Activated naive CD4-positive, alpha-beta T cell treated with anti-CD3 and anti-CD28 coated beads for 36 hours (primary cell): ENCODE measurements at places on chromosomes 13 and 19. TPM values are rescaled to one million over a fixed set of nuclear protein-coding genes. Genes with fewer than 3 reads are reported as not detected.
A peak's percentile ranks its signal among the peaks of the same experiment; 100 is the strongest.

DNA sequence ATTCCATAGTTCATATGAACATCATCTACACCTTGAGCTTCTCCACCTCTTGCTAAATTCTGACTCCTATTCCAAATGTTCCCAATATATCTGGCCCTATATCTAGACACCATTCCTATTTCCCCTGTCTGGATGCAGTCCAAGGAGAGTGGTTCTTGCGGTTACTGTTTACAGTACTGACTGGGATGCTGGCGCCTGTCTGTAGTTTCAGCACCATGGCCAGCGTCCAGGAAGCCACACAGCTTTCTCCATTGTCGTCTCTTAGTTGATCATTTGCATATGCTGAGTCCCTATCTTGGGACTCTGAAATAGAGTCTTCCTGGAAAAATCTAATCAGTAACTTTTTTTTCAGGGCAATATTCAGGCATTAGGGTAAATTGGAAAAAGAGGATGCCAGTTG, 14.9 kb downstream of the LAIR2 start:
- H3K27ac ChIP-seq = no peak overlapping the region
- H3K4me3 ChIP-seq = no peak overlapping the region
- peaks cover 42% of the 10 kb centered on the region for H3K4me1 ChIP-seq
- no peaks in the 10 kb centered on the region for H3K36me3 ChIP-seq
- peak; percentile 84 for DNase-seq

- H3K36me3 ChIP-seq = peaks cover 40% of the 10 kb centered on the region
- H3K4me1 ChIP-seq = peaks cover 16% of the 10 kb centered on the region
- no peak overlapping the region for H3K4me3 ChIP-seq
- H3K27me3 ChIP-seq = no peaks in the 10 kb centered on the region
- no peak overlapping the region for H3K27ac ChIP-seq
Observed at GRCh38 chr13:100658363-100658762, 16.2 kb downstream of the TMTC4 start.

DNA sequence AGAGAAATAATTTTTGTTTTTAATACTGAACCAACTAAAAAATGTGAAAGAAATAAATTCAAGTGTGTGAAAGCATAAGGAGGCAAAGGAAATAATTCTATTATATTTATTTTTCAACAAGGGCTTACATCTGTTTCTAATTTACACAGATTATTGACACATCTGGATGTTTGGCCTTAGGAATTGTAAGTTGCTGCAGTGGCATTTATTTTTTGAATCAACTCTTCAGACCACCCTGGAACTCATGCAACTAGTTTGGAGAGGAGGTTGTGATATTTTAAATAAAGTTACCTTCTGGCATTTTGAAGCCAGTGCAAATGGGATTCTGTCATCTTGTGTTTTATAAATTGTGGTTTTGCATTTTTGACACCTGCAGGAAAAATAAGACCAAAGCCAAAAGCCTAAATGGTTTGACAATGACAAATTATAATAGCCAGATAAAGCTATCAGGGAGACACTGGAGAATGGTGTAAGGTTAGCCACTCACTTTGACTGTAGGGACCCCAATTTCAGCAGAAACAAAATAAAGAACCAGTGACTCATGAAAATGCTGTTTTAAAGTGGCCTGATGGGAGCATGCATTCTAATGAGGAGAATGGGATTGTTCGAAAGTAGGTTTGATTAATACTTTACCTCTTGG, 192.9 kb downstream of the KLF5 start:
- no peaks in the 10 kb centered on the region for H3K36me3 ChIP-seq
- H3K4me1 ChIP-seq = no peaks in the 10 kb centered on the region
- H3K27ac ChIP-seq = no peak overlapping the region
- no peak for DNase-seq
- no peak overlapping the region for H3K4me3 ChIP-seq
- H3K27me3 ChIP-seq = no peaks in the 10 kb centered on the region

DNA sequence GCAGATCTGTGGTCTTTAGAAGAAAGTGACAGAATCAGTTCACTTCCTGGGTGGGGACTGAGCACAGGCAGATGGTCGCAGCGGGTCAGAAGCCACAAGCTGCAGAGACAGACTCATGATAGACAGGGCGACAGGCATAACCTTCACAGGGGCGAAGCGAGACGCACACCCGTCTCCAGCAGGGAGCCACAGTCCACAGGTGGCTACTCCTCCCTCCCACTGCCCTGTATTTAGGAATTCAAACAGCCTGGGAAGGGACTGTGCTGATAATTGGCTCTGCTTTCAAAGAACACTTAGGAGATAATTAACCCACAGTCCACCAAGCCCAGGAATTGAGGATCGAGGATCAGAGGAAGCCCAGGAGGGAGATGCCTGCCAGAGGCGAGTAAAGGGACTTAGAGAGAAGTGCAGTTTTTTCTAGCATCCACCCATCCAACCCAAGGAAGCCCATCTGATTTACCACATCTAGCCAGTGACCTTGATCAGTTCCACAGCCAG, 23.2 kb downstream of the RFX2 start:
- no peaks in the 10 kb centered on the region for H3K36me3 ChIP-seq
- H3K4me1 ChIP-seq = peaks cover 19% of the 10 kb centered on the region
- peak overlapping the region; percentile 54 for H3K4me3 ChIP-seq
- no peak overlapping the region for H3K27ac ChIP-seq

DNA sequence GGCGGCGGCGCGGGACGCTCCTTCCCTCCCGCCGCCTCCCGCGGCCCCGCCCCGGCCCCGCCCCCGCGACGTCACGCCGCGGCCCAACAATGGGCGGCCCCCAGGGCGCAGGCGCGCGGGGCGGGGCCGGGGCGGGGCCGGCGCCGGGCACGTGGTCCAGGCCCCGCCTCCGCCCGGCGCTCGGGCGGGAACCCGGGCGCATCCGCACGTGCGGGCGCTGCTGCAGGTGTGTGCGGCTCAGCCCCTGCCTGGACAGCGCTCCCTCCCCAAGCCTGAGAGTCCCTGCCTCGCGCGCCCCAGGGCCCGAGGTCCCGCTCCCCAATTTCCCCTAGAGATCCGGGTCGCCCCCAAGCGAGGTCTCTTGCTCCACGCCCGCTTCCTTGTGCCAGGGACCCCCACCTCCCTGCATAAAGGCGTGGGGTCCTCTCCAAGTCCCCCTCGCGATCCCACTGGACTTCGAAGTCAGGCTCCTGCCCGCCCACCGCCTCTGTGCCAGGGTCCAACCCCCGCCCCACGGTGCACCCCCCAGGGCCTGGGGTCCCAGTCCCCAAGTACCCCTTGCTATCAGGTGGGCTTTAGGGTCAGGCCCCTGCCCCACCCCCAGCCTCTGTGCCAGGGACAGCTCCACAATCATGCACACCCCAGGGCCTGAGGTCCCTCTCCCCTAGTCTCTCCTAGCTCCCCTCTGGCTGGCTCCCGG, at the start of gene MEX3D:
MEX3D (minus strand) TSS at position 6 of the 700 bp plus-strand sequence. CDS start 267 bp downstream, outside the sequence.
- H3K27me3 ChIP-seq = no peaks in the 10 kb centered on the region
- H3K4me3 ChIP-seq = peak within 1 kb of the TSS; percentile 48
- peak; percentile 79 for DNase-seq
- H3K4me1 ChIP-seq = no peaks in the 10 kb centered on the region
- H3K27ac ChIP-seq = no peak within 1 kb of the TSS

DNA sequence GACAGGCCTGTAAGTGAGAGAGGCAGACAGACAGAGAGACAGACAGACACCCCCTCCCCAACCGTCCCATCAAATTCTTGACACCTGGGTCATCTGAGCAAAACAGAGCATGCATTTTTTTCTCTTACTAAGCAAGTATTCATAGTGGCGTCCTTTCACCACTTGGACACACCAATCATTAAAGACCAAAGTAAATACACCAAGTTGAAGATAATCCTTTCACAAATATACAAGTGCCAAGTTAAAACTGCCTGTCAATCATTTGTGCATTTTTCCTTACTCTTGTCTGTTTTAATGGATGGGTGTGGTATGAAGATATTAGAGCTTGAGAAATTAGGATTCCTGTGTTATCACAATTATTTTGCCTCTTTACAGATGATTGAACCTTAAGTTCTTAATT, 337.3 kb downstream of the ATP8A2 start:
- H3K4me3 ChIP-seq = no peak overlapping the region
- H3K27ac ChIP-seq = no peak overlapping the region
- H3K4me1 ChIP-seq = no peaks in the 10 kb centered on the region
- no peaks in the 10 kb centered on the region for H3K27me3 ChIP-seq

ENOX1 gene
- total RNA-seq = 0.35 TPM

KRTDAP gene
- total RNA-seq = not detected
